ENCODE measurements at places on chromosomes 3 and 15. TPM values are rescaled to one million over a fixed set of nuclear protein-coding genes. Genes with fewer than 3 reads are reported as not detected.

Gene ZNF860
- polyA plus RNA-seq = 12.4 TPM

Gene CYP19A1
- not detected for polyA plus RNA-seq

Gene COL6A5
- polyA plus RNA-seq = 4.3 TPM

Gene CCDC39
- 7.6 TPM for polyA plus RNA-seq

Gene CLSTN2
- 0.67 TPM for polyA plus RNA-seq

Gene HPS3
- polyA plus RNA-seq = 43.8 TPM

Gene C3orf49
- polyA plus RNA-seq = 0.66 TPM

Gene ECE2
- polyA plus RNA-seq = not detected

Gene CD80
- 2.6 TPM for polyA plus RNA-seq

Gene FSTL1
- polyA plus RNA-seq = 502 TPM

Gene ARHGAP31
- 31.5 TPM for polyA plus RNA-seq

Gene CHRM5
- polyA plus RNA-seq = 0.37 TPM

Gene GOLGA6L10
- 10.6 TPM for polyA plus RNA-seq

Gene MKRN3
- polyA plus RNA-seq = 2.1 TPM

Gene CCDC54
- polyA plus RNA-seq = 0.14 TPM

Gene PIF1
- 13.3 TPM for polyA plus RNA-seq

Gene TRANK1
- 25.4 TPM for polyA plus RNA-seq

Gene KBTBD13
- polyA plus RNA-seq = 1.0 TPM

Gene CNTN6
- 6.7 TPM for polyA plus RNA-seq

Gene GOLGA8O
- polyA plus RNA-seq = 0.71 TPM

Gene KLHL40
- polyA plus RNA-seq = not detected

Gene LRRN1
- polyA plus RNA-seq = 27.6 TPM

Gene PCOLCE2
- polyA plus RNA-seq = 1.9 TPM
